ENCODE measurements at places on chromosomes 5 and 9.

- DNase-seq, result no peak
These were observed 157.6 kb downstream of the CD180 start for GRCh38 chr5:67038817-67039603.

GRCh38 chr9:108933231-108933717, 650 bp downstream of the ELP1 start:
- no peak for DNase-seq

- DNase-seq, result no peak
These were observed 17.4 kb downstream of the HAUS6 start for GRCh38 chr9:19085295-19085694.

GRCh38 chr9:133334161-133334560, 1.8 kb downstream of the SURF6 start:
- DNase-seq, result peak; percentile 32

All from posterior cingulate gyrus (tissue), 11 donors.